ENCODE measurements at places on chromosomes 2 and 18.

- DNase-seq = peak; percentile 35
Measured at GRCh38 chr2:67234440-67234839, 162.7 kb upstream of the ETAA1 start.

GRCh38 chr2:144582651-144583380, 62.9 kb upstream of the ZEB2 start:
- no peak for DNase-seq

DNA sequence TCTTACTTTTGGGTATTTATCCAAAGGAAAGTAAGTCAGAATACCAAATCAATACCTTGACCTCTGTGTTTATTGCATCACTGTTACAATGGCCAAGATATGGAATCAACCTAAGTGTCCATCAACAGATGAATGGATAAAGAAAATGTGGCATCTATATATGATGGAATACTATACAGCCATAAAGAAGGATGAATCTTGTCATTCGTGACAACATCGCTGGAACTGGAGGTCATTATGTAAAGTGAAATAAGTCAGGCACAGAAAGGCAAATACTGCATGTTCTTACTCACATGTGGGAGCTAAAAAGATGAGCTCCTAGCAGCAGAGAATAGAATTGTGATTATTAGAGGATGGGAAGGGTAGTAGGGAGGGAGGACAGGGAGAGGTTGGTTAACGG, 34.6 kb downstream of the LCT start:
- DNase-seq = no peak

DNA sequence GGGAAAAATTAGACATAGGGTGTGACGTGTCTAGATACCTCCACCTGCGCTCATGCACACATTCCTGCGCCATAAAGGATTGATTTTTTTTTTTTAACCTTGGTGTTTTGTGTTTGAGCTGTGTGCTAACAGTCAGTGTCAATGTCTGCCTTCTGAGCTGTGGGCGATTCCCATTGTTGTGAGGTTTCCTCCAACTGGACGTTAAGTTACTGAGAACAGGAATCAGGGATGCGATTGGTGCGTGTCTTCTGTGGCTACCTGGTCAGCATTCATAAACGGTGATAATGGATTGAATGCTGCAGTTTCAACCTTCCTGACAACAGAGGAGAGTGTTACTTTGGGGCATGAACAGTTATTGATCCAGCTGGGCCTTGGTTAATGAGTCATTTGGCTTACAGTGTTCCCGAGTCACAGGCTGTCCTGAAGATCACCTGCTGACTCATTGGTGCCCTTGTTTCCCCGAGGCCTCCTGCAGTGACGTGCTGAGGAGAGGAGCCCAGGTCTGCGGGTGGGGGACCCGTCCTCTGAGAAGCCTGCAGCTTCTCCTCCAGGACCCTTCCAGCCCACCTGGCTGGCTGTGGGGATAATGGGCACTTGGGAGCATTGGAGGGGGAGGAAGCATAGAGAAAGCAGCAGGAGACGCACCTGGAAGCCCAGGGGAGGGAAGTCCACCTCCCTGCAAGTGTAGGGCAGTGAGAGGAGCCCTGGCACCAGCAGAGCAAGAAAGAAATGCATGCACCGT, 25.8 kb upstream of the CABYR start:
- no peak for DNase-seq

DNA sequence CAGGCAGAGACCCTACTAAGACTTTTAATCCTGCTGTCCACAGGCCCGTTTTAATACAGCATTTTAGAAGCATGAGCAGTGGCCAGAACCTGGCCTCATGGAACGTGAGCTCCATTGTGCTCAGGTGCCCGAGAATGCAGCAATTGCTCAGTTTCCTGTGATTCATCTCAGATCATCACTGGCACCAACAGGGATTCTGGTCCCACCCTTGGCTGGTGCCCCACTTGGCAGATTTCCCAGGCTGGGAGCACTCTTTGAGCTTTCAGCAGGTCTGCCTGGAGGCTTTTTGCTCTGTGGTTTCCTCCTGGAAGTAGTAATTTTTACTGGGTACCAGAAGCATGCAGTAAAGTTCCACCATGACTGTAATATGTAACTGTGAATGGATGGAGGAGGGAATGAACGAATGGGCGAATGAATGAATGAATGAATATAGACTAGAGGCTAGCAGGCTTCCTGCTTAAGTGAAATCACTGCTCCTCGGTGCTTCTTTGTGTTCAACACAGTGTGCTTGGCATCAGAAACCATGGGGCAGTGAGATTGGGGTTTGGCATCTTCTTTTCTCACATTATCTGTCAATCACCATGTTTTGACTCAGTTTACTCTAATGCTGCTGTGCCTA, 312.9 kb downstream of the PRKCE start:
- peak; percentile 80 for DNase-seq

DNA sequence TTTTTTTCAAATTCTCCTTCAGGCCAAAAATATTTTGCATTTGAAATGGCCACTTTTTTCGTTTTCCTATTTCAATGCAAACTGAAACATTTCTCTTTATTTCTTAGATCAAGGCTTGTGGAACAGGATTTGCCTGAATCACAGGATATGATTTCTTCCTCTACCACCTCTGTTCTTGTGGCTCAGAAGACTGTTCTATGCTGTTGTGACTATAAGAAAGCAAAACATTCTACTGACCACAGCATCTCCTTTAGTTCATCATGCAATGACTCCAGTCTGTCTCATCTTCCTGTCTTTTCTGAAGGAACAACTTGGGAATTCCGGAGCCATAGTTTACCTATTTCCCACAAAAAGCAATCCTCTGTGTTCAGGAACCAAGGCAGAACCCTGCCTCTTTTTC, 16.2 kb upstream of the ZNF512 start:
- no peak for DNase-seq

DNA sequence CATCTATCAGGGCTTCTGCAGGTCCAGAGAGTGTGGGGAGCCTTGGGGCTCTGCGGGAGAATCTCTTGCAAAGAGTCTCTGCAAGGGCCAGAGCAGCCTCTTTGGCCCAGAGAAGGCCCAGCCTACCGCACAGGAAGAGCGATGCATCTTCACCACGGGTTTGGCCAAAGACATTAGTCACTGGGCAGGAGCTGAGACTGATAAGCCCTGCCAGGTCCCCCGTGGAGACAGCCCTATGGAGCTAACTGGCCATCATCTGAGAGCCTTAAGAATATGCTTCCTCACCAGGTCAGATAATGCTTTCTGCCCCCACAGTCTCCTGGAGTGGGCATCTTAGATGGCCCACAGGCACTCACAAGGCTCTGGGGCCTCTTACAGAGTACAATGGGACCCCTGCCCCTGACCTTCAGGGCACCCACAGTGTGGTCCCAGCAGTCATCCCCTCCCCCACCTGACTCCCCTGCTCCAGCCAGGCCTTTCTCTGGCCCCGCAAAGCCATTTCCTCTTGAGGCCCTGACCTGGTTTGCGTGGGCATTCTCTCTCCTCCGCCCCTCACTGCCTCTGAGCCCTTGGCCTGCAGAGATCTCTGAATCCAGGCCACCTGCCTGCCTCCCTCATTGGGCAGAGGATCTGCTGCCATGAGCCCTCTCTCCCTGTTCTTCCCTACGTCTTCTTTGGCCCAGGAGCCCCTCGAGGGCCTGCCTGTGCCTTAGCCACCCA, 31.9 kb upstream of the MAPRE3 start:
- no peak for DNase-seq

DNA sequence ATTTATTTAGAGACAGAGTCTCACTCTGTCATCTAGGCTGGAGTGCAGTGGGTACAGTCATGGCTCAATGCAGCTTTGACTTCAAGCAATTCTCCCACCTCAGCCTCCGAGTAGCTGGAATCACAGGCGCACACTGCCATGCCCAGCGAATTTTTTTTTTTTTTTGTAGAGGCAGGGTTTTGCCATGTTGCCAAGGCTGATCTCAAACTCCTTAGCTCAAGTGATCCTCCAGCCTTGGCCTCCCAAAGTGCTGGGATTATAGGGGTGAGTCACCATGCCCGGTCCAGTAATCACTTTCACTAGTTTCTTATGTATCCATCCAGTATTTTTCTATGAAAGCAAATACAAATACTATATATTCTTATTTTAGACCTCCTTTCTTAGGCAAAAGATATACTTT, 24.0 kb downstream of the PRKAG3 start:
- no peak for DNase-seq

Data from NCI-H2081 (cell line).